ENCODE measurements at places on chromosomes 5 and 9.

GRCh38 chr9:21408817-21409216, at the start of gene IFNA8:
TSS of gene IFNA8 (plus strand) at chr9:21409117. CDS start at chr9:21409177, 60 bp downstream.
- no peaks in the 10 kb centered on the region for H3K36me3 ChIP-seq
- H3K27me3 ChIP-seq, result no peaks in the 10 kb centered on the region
- H3K27ac ChIP-seq, result no peak within 1 kb of the TSS
- no peak for DNase-seq
- H3K4me1 ChIP-seq, result no peaks in the 10 kb centered on the region

DNA sequence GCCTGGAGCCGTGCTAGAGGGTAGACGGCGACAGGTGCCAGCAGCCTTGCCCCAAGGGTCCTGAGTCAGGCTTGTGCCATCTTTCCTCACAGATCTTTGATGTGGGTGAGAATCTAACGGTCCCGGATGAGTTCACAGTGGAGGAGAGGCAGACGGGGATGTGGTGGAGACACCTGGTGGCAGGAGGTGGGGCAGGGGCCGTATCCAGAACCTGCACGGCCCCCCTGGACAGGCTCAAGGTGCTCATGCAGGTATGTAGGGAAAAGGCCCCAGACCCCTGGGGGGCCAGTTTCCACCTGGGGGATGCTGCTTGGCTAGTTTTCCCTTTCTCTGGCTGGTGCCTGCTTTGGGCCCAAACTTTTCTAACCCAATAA, 24.0 kb downstream of the PTGES2 start:
- peaks cover 8% of the 10 kb centered on the region for H3K36me3 ChIP-seq
- H3K27me3 ChIP-seq, result no peaks in the 10 kb centered on the region
- no peak overlapping the region for H3K4me3 ChIP-seq
- no peak overlapping the region for H3K27ac ChIP-seq

DNA sequence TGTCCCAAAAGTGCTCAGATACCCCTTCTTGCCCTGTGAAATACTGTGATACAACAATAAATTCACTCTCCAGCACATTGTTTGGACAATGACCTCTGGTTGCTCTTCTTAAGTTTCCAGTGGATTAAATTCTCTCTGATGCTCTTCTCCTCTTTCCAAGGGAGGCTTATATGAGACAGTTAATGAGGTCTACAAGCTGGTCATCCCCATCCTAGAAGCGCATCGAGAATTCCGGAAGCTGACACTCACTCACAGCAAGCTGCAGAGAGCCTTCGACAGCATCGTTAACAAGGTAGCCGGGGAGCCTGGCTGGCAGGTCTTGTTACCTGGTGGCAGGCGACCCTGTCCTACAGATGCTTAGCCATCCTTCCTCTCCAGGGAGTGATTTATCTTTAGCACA, 226.5 kb downstream of the DOCK8 start:
- no peak for DNase-seq
- H3K4me1 ChIP-seq, result no peaks in the 10 kb centered on the region
- H3K27ac ChIP-seq, result no peak overlapping the region
- no peaks in the 10 kb centered on the region for H3K36me3 ChIP-seq
- H3K27me3 ChIP-seq, result no peaks in the 10 kb centered on the region
- H3K4me3 ChIP-seq, result no peak overlapping the region

- no peaks in the 10 kb centered on the region for H3K27me3 ChIP-seq
- no peaks in the 10 kb centered on the region for H3K4me1 ChIP-seq
- H3K27ac ChIP-seq, result no peak overlapping the region
- no peak for DNase-seq
- H3K4me3 ChIP-seq, result no peak overlapping the region
Observed at GRCh38 chr5:35778259-35778769, 78.4 kb upstream of the IL7R start.

GRCh38 chr9:97039514-97039860, 545 bp upstream of the CTSV start:
- H3K4me1 ChIP-seq, result peaks cover 2% of the 10 kb centered on the region
- H3K4me3 ChIP-seq, result peak overlapping the region; percentile 57
- DNase-seq, result peak; percentile 88
- H3K36me3 ChIP-seq, result peaks cover 2% of the 10 kb centered on the region
- no peaks in the 10 kb centered on the region for H3K27me3 ChIP-seq

GRCh38 chr5:1172670-1173404, 28.6 kb upstream of the SLC6A19 start:
- H3K36me3 ChIP-seq, result no peaks in the 10 kb centered on the region
- no peak overlapping the region for H3K4me3 ChIP-seq
- H3K27ac ChIP-seq, result no peak overlapping the region
- H3K4me1 ChIP-seq, result no peaks in the 10 kb centered on the region
- peak; percentile 20 for DNase-seq
- H3K27me3 ChIP-seq, result no peaks in the 10 kb centered on the region

- no peak overlapping the region for H3K4me3 ChIP-seq
- H3K36me3 ChIP-seq, result no peaks in the 10 kb centered on the region
- H3K27me3 ChIP-seq, result no peaks in the 10 kb centered on the region
- no peak for DNase-seq
Observed at GRCh38 chr9:88071331-88071730, 66.9 kb downstream of the SPATA31C2 start.

DNA sequence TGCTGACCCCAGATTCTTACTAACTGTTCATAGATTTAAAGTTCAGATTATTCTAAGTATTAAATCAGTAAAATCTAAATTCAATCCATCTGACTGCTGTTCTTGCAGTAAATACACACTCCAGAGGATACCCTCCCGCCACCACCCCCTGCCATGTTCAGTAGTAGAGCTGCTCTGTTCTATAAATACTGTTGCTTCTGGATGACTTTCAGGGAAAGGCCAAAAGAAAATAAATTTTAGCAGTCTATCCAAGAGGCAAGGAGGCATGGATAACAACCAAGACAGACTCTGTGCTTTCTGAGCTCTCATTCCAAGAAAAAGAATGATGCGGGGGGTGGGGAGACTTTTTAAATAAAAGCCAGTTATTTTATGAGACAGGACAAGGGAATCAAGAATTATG, 115.1 kb downstream of the ADAMTS6 start:
- no peak overlapping the region for H3K4me3 ChIP-seq
- no peaks in the 10 kb centered on the region for H3K4me1 ChIP-seq
- H3K27ac ChIP-seq, result no peak overlapping the region
- H3K36me3 ChIP-seq, result no peaks in the 10 kb centered on the region

- H3K4me1 ChIP-seq, result no peaks in the 10 kb centered on the region
- H3K27me3 ChIP-seq, result no peaks in the 10 kb centered on the region
- H3K27ac ChIP-seq, result no peak overlapping the region
- DNase-seq, result no peak
- no peaks in the 10 kb centered on the region for H3K36me3 ChIP-seq
- H3K4me3 ChIP-seq, result no peak overlapping the region
Observed at GRCh38 chr5:13045897-13046551, 898.5 kb downstream of the DNAH5 start.

DNA sequence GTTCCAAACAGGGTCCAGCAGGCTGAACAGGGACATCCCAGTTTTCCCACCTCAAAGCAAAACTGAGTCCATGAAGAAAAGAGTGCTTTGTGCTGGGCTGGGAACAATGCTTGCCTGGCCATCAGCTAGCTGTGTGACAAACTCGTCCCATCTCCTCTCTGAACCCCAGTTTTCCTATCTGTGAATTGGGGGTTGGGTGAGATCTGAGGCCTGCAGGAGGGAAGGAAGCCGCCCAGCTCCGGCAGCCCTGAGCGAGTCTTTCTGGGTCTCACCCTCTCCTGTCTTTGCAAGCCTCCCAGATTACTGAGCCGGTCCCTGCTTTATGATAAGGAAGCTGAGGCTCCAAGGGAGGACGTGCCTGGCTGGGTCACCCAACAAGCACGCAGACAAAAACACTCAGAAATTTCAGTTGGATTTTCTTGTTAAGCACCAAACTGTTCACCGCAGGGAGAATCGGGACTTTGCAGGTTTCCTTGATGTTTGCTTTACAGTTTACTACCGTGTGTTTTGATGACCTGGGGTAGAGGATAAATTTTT, 82.6 kb upstream of the LMX1B start:
- H3K4me1 ChIP-seq, result peaks cover 1% of the 10 kb centered on the region
- H3K36me3 ChIP-seq, result no peaks in the 10 kb centered on the region
- peak; percentile 19 for DNase-seq

- H3K4me3 ChIP-seq, result no peak overlapping the region
- H3K4me1 ChIP-seq, result no peaks in the 10 kb centered on the region
- no peaks in the 10 kb centered on the region for H3K36me3 ChIP-seq
- DNase-seq, result no peak
- H3K27me3 ChIP-seq, result no peaks in the 10 kb centered on the region
Observed at GRCh38 chr5:74149395-74149794, 491.1 kb downstream of the ENC1 start.

- no peak overlapping the region for H3K4me3 ChIP-seq
- H3K27me3 ChIP-seq, result no peaks in the 10 kb centered on the region
- no peak overlapping the region for H3K27ac ChIP-seq
- DNase-seq, result no peak
- no peaks in the 10 kb centered on the region for H3K4me1 ChIP-seq
Observed at GRCh38 chr5:80268916-80269315, 13.1 kb upstream of the SERINC5 start.

GRCh38 chr5:139552893-139553575, 8.1 kb upstream of the UBE2D2 start:
- H3K27ac ChIP-seq, result no peak overlapping the region
- no peaks in the 10 kb centered on the region for H3K4me1 ChIP-seq
- H3K4me3 ChIP-seq, result no peak overlapping the region

DNA sequence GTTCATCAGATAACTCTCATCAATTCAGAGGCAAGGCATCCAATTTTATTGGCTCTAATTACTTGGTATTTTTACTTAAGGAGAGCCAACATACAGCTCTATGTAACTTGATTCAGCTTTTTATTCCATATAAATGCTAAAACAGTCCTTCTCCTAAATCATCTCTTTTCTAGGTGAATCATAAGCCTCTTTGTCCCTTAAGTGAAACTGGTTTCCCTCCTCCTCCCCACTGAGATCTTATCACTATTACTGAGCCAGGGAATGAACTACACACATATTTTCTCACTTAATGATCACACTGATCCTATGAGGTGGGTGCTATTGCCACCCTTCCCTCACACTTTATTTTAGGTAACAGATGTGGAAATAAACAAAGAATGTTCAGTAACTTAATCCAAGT, 1143.8 kb downstream of the MAT2B start:
- H3K27ac ChIP-seq, result no peak overlapping the region
- no peaks in the 10 kb centered on the region for H3K27me3 ChIP-seq
- peak; percentile 48 for DNase-seq
- no peaks in the 10 kb centered on the region for H3K36me3 ChIP-seq
- no peaks in the 10 kb centered on the region for H3K4me1 ChIP-seq

DNA sequence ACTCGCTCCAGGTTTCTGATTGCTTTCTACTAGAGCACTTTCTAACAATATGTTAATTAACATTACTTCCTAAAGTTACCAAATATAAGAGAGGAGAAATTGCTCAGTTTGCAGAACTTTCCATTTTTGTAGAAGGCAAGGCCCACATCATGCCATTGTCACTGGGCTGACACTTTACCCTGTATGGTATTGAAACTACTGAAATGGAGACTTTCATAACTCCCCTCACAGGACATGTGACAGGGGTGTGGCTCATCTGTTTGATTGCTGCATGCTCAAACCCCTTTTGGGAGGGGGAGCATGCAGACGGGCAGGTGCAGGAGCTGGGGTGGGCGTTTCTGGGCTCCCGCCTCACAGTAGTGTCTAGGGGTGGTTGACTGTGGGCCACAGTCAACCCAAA, 206.3 kb upstream of the GHR start:
- no peak for DNase-seq
- no peaks in the 10 kb centered on the region for H3K4me1 ChIP-seq
- H3K27ac ChIP-seq, result no peak overlapping the region
- no peaks in the 10 kb centered on the region for H3K27me3 ChIP-seq
- H3K4me3 ChIP-seq, result no peak overlapping the region
- no peaks in the 10 kb centered on the region for H3K36me3 ChIP-seq

- peaks cover 22% of the 10 kb centered on the region for H3K27me3 ChIP-seq
- H3K4me3 ChIP-seq, result peak within 1 kb of the TSS; percentile 17
- H3K27ac ChIP-seq, result no peak within 1 kb of the TSS
Observed at GRCh38 chr5:55172937-55173686, at the start of gene CDC20B. TSS of gene CDC20B (minus strand) at chr5:55173177. CDS start at chr5:55173000, 177 bp downstream.

DNA sequence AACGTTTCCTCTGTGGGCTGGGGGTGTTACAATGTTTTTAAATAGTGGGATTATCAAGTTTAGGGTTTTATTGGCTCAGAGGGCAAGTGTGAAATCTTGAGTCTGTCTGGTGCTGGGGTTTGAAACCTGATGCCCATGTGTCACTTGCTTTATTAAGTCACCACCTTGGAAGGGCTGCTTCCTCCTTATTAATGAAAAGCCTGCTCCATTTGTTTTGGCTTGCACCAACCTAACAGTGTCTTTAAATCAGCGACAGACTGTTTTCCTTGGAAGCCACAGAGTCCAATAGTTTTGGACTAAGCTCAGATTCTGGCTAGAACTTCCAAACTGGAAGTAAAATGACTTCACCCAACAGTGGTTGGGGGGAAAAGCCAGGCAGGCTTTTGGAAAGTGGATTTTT, 10.7 kb upstream of the PALM2AKAP2 start:
- H3K4me3 ChIP-seq, result no peak overlapping the region
- H3K27me3 ChIP-seq, result no peaks in the 10 kb centered on the region
- H3K4me1 ChIP-seq, result peaks cover 9% of the 10 kb centered on the region

DNA sequence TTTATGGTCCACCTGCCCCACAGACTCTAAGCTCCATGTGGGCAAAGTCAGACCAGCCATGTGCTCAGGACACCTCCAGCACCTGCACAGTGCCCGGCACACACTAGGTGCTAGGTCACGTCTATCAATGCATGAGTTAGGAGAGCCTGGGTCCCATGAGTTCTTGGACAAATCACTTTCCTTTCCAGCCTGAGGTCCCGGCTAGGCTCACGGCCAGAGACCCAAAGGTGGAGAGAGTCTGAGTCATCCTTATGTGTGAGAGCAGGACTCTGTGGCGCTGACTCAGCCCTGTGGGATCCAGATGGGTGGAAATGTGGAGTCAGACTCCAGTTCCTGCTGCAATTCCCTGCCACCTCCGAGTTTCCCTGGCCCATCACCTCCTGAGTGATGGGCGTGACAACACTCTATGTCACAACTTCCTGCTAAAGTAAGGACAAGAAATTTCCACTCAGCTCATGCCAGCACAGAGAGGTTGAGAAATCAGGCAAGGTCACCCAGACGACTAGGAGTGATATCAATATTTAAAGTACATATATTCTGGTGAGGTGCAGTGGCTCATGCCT, 2.5 kb upstream of the ST6GALNAC4 start:
- H3K27ac ChIP-seq, result no peak overlapping the region
- no peak overlapping the region for H3K4me3 ChIP-seq
- H3K27me3 ChIP-seq, result no peaks in the 10 kb centered on the region

DNA sequence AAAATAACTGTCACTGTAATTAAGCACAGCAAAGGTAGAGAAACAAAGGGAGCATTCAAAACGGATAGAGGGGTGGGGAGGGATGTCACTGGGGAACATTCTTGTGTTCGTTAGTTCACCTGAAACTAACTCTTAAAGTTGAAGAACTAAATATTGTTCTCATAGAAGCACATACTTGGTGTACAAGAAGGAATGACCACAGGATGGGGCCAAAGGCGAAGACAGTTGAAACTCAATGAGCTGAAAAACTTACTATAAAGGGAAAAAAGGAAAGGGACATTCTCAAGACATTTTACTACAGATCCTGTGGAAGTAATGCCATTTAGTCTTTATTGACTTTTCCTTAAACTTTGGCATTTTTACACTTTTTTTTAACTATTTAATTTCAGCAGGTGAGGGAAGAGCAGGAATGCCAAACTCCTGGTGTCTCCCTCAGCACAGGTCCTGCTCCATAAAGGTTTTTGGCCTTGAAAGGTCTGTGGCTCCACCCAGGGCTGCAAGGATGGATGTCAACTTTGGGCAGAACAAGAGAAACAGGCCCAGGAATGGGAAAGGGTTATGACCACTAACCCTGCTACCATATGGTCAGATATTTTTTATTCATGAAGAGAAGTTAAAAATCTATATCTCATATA, 197.6 kb upstream of the RASA1 start:
- H3K4me1 ChIP-seq, result peaks cover under 1% of the 10 kb centered on the region
- H3K27ac ChIP-seq, result no peak overlapping the region
- H3K36me3 ChIP-seq, result no peaks in the 10 kb centered on the region
- no peaks in the 10 kb centered on the region for H3K27me3 ChIP-seq
- no peak overlapping the region for H3K4me3 ChIP-seq
- DNase-seq, result peak; percentile 24
